ENCODE measurements at places on chromosomes 1 and 21. TPM values are rescaled to one million over a fixed set of nuclear protein-coding genes. Genes with fewer than 3 reads are reported as not detected.

GRCh38 chr1:78715181-78715661 is 65.6 kb downstream of the IFI44 start:
- no peak for DNase-seq
- H3K27ac ChIP-seq = no peak overlapping the region
- H3K27me3 ChIP-seq = no peaks in the 10 kb centered on the region
- H3K36me3 ChIP-seq = no peaks in the 10 kb centered on the region
- no peaks in the 10 kb centered on the region for H3K4me1 ChIP-seq

GRCh38 chr1:208449951-208450350 is 205.8 kb upstream of the PLXNA2 start:
- H3K27me3 ChIP-seq = peaks cover 3% of the 10 kb centered on the region
- H3K36me3 ChIP-seq = no peaks in the 10 kb centered on the region
- no peak for DNase-seq

GRCh38 chr21:38590449-38591217 is 92.4 kb upstream of the ERG start:
- no peaks in the 10 kb centered on the region for H3K27me3 ChIP-seq
- H3K4me1 ChIP-seq = no peaks in the 10 kb centered on the region
- no peak overlapping the region for H3K4me3 ChIP-seq

The CCDC17 gene
- 1.0 TPM for total RNA-seq

The DAB1 gene
- total RNA-seq = 6.9 TPM

The ST6GALNAC3 gene
- total RNA-seq = 3.4 TPM

All from heart left ventricle (tissue), 16 donors.